ENCODE measurements at places on chromosomes 3 and 15.
A peak's percentile ranks its signal among the peaks of the same experiment; 100 is the strongest.

- no peak overlapping the region for H3K4me3 ChIP-seq
- no peaks in the 10 kb centered on the region for H3K36me3 ChIP-seq
- peaks cover 23% of the 10 kb centered on the region for H3K4me1 ChIP-seq
- H3K27ac ChIP-seq: no peak overlapping the region
- DNase-seq: no peak
These were observed 329.7 kb downstream of the RORA start for GRCh38 chr15:60899322-60899966.

DNA sequence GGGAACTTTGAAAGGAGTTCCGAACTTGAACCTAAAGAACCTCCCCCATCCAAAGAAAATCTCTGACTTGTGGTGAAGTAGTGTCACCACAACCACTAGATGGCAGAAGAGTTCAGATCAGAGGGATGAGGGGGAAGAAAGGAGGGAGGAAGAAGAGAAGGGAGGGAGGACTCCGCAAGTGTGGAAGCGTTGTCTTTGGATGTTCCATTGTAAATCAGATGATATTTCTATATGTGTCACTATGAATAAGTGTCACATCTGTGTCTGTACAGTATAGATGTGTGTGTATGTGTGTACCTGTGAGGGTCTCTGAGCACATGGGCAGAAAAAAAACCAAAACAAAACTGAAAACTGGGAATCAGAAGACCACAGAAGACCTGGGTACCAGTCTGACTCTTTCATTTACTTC is 16.9 kb downstream of the SLC24A1 start:
- peak; percentile 52 for DNase-seq
- peaks cover 9% of the 10 kb centered on the region for H3K4me1 ChIP-seq
- H3K27ac ChIP-seq: no peak overlapping the region
- no peaks in the 10 kb centered on the region for H3K36me3 ChIP-seq
- peaks cover 6% of the 10 kb centered on the region for H3K27me3 ChIP-seq

- DNase-seq: no peak
- H3K27me3 ChIP-seq: peaks cover 29% of the 10 kb centered on the region
- no peak overlapping the region for H3K4me3 ChIP-seq
- no peaks in the 10 kb centered on the region for H3K36me3 ChIP-seq
These were observed 9.1 kb downstream of the BFSP2 start for GRCh38 chr3:133408961-133409360.

- H3K27me3 ChIP-seq: no peaks in the 10 kb centered on the region
- no peak for DNase-seq
- no peak overlapping the region for H3K27ac ChIP-seq
- no peak overlapping the region for H3K4me3 ChIP-seq
- H3K4me1 ChIP-seq: peaks cover 8% of the 10 kb centered on the region
These were observed 123.1 kb downstream of the CHCHD6 start for GRCh38 chr3:126827121-126827520.

- H3K36me3 ChIP-seq: no peaks in the 10 kb centered on the region
- H3K27me3 ChIP-seq: no peaks in the 10 kb centered on the region
- no peak overlapping the region for H3K27ac ChIP-seq
- H3K4me1 ChIP-seq: no peaks in the 10 kb centered on the region
- H3K4me3 ChIP-seq: no peak overlapping the region
- DNase-seq: no peak
These were observed 101.8 kb upstream of the TBC1D5 start for GRCh38 chr3:17844236-17844635.

DNA sequence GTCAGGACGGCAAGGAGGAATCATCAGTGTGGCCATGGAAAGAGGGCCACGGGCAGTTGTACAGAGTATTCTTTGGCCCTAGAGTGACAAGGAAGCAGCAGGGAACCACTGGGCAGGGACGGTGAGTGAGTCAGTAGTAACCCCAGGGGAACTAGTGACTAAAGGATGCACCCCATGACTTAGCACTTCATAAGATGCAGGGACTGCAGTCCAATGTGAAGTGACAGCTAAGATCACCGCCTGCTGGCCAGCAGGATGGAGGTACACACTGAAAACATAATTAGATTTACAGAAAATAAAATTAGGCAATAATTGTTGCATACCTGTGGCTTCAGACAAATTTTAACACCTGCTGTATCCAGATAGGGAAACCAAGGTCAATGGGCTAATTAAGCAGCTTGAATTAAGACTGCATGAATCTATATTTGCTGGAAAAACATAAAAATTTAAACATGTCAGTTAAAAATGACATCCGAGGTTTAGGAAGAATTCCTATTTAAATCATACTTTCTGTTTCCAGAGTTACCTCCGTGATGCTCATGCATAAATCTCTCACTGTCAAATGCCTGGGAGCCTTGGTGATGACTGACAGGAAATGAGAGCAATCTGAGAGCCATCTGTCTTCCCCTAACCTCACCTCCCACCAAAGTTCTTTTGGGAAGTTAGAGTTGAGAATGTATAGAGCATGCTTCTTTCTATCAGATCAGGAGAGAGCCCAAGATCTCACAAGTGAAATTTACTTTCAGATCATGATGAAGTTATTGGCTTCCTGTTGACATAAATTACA is 56.5 kb downstream of the DCLK3 start:
- no peak overlapping the region for H3K4me3 ChIP-seq
- H3K27me3 ChIP-seq: peaks cover 26% of the 10 kb centered on the region
- peaks cover 5% of the 10 kb centered on the region for H3K4me1 ChIP-seq

DNA sequence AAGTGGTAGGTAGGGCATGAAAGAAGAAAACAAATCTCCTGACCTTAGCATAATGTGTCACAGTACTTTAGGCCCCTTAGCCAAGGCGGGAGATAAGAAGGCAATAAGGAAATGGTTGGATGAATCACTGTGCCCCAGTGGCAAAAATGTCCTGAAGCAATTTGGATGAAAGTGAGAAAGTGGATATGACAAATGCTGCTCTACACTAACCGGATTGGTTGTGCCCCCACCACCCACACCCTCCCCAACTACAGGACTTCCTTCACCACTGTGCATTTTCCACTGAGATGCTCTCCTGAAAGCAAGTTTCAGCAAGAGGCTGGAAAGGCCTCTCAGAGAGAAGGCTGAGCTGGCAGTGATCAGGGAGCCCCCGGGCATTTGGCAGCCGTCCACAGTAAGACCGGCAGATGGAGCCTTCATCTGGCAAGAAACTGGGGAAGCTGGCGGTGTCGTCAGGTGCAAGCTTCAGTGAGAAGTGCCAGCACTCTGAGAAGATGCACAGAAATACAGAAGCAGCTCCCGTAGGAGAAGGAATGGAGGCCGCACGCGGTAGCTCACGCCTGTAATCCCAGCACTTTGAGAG is 63.8 kb downstream of the ATP1B3 start:
- no peaks in the 10 kb centered on the region for H3K36me3 ChIP-seq
- peaks cover 4% of the 10 kb centered on the region for H3K27me3 ChIP-seq
- H3K27ac ChIP-seq: no peak overlapping the region

DNA sequence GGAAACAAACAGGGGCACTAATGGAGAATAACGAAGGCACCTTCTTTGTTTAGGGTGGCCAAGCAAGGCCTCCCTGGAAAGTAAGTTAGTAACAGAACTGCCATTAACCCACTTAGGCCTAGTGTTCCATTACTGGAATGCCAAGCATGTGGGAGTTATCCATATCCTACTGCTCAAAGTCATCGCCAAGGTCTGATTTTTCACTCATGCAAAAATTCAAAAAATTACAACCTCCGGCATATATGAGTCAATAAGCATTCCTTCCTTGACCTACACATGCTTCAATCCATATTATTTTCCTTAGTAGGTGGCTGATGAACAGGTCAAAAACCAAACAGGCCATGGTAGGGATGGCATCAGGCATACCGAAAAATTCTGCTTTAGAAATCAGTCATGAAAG is 1097.2 kb downstream of the FHIT start:
- H3K36me3 ChIP-seq: no peaks in the 10 kb centered on the region
- no peak for DNase-seq

- no peak for DNase-seq
- no peak overlapping the region for H3K4me3 ChIP-seq
- no peaks in the 10 kb centered on the region for H3K27me3 ChIP-seq
- H3K36me3 ChIP-seq: no peaks in the 10 kb centered on the region
- H3K4me1 ChIP-seq: peaks cover 2% of the 10 kb centered on the region
- H3K27ac ChIP-seq: no peak overlapping the region
These were observed 169.3 kb downstream of the ADAMTS17 start for GRCh38 chr15:100172356-100173024.

GRCh38 chr3:197234947-197235914 is 63.2 kb downstream of the DLG1 start:
- H3K27me3 ChIP-seq: no peaks in the 10 kb centered on the region
- peaks cover 34% of the 10 kb centered on the region for H3K36me3 ChIP-seq
- peaks cover 11% of the 10 kb centered on the region for H3K4me1 ChIP-seq
- DNase-seq: no peak
- H3K27ac ChIP-seq: no peak overlapping the region
- H3K4me3 ChIP-seq: no peak overlapping the region

DNA sequence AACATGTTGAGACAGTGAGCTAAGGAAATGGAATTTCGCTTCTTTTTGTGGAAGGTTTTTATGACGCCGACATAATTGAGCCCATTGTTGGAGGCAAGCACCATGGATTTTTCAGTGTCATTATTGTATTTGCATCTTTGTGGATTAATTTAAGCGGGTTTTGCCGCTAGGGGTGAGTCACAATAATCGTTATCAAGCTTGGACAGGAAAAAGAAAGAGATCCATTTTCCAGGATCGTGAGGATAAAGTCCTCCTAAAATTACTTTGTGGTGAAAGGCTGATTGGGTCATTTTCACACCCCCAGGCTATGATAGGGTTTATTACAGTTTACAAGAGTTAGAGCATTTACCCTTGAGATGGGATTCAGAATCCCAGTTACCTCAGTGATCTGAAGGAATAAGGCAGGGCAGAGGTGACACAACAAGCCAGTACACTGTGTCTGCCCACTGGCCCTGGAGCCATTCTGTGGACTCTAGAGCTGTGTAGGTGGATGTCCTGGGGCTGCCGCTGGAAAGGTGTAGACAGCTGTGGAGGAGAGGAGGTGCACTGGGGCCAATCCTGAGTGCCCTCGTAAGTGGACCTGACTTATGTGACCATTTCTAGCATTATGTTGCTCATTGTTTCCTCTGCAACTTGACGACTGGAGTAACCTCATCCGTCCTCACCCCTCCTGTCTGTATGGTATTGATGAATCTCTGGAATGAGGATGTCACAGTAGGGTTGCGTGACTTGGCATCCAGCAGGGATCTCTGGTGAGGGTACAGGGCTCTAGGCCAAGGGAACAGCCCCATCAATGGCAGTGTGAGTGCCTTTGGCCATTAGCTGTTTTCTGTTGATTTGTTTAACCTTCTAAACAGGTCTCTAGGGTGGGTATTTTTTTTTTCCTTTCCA is 370.1 kb downstream of the LRTM1 start:
- H3K27ac ChIP-seq: no peak overlapping the region
- no peak overlapping the region for H3K4me3 ChIP-seq
- DNase-seq: no peak
- H3K27me3 ChIP-seq: no peaks in the 10 kb centered on the region
- no peaks in the 10 kb centered on the region for H3K4me1 ChIP-seq
- H3K36me3 ChIP-seq: no peaks in the 10 kb centered on the region

GRCh38 chr3:159237226-159237625 is 435.4 kb downstream of the MFSD1 start:
- H3K27me3 ChIP-seq: no peaks in the 10 kb centered on the region
- H3K27ac ChIP-seq: no peak overlapping the region
- H3K4me1 ChIP-seq: no peaks in the 10 kb centered on the region
- H3K36me3 ChIP-seq: no peaks in the 10 kb centered on the region

- no peak overlapping the region for H3K4me3 ChIP-seq
- H3K27ac ChIP-seq: no peak overlapping the region
- no peak for DNase-seq
These were observed 60.0 kb upstream of the TRPC1 start for GRCh38 chr3:142663865-142664264.

GRCh38 chr3:62003835-62004234 is 369.5 kb downstream of the FEZF2 start:
- H3K27ac ChIP-seq: no peak overlapping the region
- DNase-seq: no peak
- no peaks in the 10 kb centered on the region for H3K4me1 ChIP-seq
- no peaks in the 10 kb centered on the region for H3K36me3 ChIP-seq
- no peaks in the 10 kb centered on the region for H3K27me3 ChIP-seq
